ENCODE measurements at places on chromosomes 3 and 15. TPM values are rescaled to one million over a fixed set of nuclear protein-coding genes. Genes with fewer than 3 reads are reported as not detected.

The SLC22A13 gene
- not detected for total RNA-seq

- DNase-seq, result no peak
These were observed 513.3 kb upstream of the CFAP20DC start for GRCh38 chr3:59563072-59563605.

- DNase-seq, result no peak
These were observed 567.9 kb downstream of the GOLGA6L6 start for GRCh38 chr15:19973718-19974117.

DNA sequence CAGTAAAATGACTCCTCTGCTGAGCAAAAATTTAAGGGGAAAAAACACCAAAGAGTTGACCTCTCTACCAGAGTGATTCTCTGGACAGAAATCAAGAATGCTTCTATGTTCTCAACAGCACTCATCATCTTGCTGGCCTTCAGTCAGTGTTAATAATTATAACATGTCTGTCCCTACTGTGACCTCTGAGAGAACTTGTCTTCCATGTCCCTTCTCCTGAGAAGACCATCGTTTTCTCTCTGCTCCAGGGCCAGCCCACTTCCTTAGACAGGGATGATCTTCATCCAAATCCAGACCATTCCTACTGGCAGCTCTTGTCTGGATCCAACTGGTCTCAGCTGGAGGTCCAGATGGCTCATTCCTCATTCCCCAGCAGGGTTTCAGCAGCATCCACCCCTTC is 139.0 kb upstream of the NECTIN3 start:
- DNase-seq, result no peak

Measured in Right ventricle myocardium superior (tissue), 1 donor.